ENCODE measurements at places on chromosomes 2 and 18.

DNA sequence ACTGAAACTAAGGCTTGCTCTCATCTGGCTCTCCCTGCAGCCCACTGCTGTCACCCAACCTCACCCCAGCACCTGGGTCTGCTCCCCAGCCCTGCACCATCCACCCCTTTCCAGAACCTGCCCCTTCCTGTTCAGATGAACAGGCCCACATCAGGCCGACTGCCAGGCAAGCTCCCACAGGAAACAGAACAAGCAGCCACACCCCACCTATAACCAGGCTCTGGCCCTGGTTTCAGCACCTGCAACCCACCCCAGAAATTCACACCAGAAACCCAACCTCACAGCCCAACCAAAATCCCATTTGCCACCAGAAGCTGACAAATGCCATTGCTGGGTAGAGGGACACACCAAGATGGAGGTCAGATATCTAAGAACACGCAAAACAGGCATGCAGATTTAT, 159.2 kb upstream of the ID2 start:
- no peak for DNase-seq

DNA sequence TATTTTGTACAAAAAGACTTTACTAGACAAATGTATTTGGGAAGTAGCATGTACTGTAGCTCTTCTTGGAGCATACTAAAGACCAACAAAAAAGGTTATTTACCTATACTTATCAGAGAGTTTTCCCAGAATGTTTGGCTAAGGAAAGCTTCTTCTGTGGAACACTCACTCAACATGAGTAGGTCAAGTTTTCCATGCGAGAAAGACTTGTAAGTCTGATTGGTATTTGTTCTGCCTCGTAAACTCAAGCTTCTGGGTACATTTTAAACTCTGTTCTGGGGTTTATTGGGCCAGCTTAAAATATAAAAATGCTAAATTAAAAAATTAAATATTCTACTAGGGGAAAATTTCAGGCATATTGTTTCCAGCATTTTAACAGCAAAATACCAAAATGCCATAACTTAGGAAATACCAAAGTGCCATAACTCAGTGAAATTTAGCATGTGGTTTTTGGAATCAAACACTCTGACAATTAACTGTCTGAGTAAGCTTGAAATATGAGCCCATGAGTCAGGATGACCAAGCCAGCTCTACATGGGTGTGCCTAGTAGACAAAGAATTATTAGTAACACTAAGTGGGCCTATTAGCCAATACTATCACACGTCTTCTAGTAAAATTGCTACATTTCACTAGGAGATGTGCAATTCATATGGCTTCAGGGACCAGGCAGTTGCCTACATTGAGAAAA, 47.3 kb upstream of the SERPINE2 start:
- no peak for DNase-seq

DNA sequence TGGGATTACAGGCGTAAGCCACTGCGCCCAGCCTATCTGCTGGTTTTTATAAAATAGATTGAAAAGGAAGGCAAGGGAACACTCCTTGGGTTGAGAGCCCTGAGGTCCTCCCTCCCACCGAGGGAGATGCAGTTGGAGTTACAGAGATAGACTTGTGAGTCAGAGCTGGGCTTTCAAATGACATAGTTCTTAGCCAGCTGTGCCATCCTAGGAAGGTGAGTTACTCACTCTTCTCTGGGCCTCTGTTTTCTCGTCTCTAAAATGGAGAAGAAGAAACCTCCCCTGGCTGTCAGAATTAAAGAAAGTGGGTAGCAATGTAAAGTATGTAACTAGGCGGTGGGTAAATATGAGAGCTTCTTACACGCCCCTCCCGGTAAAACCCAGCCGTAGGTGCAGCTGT, 2.4 kb downstream of the LRRFIP1 start:
- no peak for DNase-seq

- DNase-seq = no peak
These were observed 16.3 kb downstream of the PLEKHB2 start for GRCh38 chr2:131121464-131121863.
